Activated B cell treated with CpG ODN at 0.5 μM for 24 hours (primary cell): ENCODE measurements at places on chromosomes 2 and 18. TPM values are rescaled to one million over a fixed set of nuclear protein-coding genes. Genes with fewer than 3 reads are reported as not detected.
A peak's percentile ranks its signal among the peaks of the same experiment; 100 is the strongest.

The FNDC4 gene
- not detected in 2 replicates for total RNA-seq

The UPP2 gene
- total RNA-seq = not detected in 2 replicates

The TRAF3IP1 gene
- total RNA-seq = 9.5 and 9.9 TPM in 2 replicates

The CDCA7 gene
- 4.9 and 6.3 TPM in 2 replicates for total RNA-seq

- no peak overlapping the region for H3K27ac ChIP-seq
- no peak for DNase-seq
- H3K27me3 ChIP-seq = peaks cover 25% of the 10 kb centered on the region
- H3K4me1 ChIP-seq = no peaks in the 10 kb centered on the region
- H3K36me3 ChIP-seq = no peaks in the 10 kb centered on the region
- no peak overlapping the region for H3K4me3 ChIP-seq
Measured at GRCh38 chr2:118232796-118233195, 144.5 kb downstream of the INSIG2 start.

The DOCK10 gene
- 159 and 172 TPM in 2 replicates for total RNA-seq

The NYAP2 gene
- 0.07 TPM in 1 of 2 replicates, not detected in the other for total RNA-seq

- no peak for DNase-seq
- H3K4me3 ChIP-seq = no peak overlapping the region
- H3K36me3 ChIP-seq = no peaks in the 10 kb centered on the region
- no peak overlapping the region for H3K27ac ChIP-seq
- H3K4me1 ChIP-seq = no peaks in the 10 kb centered on the region
Measured at GRCh38 chr18:40148960-40149359, 1806.1 kb upstream of the PIK3C3 start.

GRCh38 chr2:110994250-110994961 is 126.3 kb upstream of the BCL2L11 start:
- no peak overlapping the region for H3K27ac ChIP-seq
- peak overlapping the region; percentile 7 for H3K4me3 ChIP-seq
- no peaks in the 10 kb centered on the region for H3K36me3 ChIP-seq
- H3K27me3 ChIP-seq = peaks cover 10% of the 10 kb centered on the region
- H3K4me1 ChIP-seq = peaks cover 18% of the 10 kb centered on the region

DNA sequence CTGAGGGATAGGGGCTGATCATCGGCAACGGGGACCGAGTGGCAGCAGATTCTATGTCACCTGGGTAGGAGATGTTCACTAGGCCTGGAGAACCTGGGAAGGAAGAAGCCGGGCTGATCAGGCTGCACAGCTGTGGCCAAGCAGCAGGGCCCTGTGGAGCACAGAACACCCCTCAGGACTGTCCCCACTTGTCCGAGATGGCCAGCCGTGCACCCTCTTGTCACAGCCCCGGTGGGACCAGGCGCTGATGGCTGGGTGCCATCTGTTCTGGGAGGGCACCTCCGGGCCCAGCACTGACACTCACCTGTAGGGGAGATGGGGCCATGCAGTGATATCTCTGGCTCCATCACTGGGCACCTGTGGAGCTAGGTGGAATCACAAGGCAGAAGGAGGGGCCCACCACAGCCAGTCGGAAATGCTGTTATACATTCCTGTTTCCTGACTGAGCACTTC is 217.9 kb upstream of the RAB6C start:
- H3K36me3 ChIP-seq = no peaks in the 10 kb centered on the region
- H3K4me1 ChIP-seq = peaks cover 2% of the 10 kb centered on the region
- peaks cover 2% of the 10 kb centered on the region for H3K27me3 ChIP-seq

The ITGA4 gene
- 89.2 and 104 TPM in 2 replicates for total RNA-seq

GRCh38 chr2:16336916-16337315 is 328.7 kb downstream of the CYRIA start:
- H3K4me1 ChIP-seq = no peaks in the 10 kb centered on the region
- H3K36me3 ChIP-seq = no peaks in the 10 kb centered on the region
- no peak overlapping the region for H3K4me3 ChIP-seq
- peaks cover 2% of the 10 kb centered on the region for H3K27me3 ChIP-seq
- H3K27ac ChIP-seq = no peak overlapping the region

The STEAP3 gene
- total RNA-seq = 1.1 and 1.2 TPM in 2 replicates

DNA sequence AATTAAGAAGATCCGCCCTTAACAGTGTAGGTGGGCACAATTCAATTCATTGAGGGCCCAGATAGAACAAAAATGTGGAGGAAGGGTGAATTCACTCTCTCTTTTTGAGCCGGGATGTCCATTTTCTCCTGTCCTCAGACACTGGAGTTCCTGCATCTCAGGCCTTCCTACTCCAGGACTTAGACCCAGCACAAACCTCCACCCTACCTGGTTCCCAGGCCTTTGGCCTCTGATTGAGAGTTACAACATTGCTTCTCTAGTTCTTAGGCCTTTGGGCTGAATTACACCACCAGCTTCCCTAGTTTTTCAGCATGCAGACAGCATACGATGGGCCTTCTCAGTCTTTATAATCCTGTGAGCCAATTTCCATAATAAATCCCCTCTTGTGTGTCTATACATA is 87.8 kb upstream of the TMEM17 start:
- no peak for DNase-seq
- no peaks in the 10 kb centered on the region for H3K27me3 ChIP-seq
- no peak overlapping the region for H3K4me3 ChIP-seq
- H3K27ac ChIP-seq = no peak overlapping the region

GRCh38 chr18:73220663-73221062 is 352.9 kb upstream of the NETO1 start:
- no peaks in the 10 kb centered on the region for H3K4me1 ChIP-seq
- H3K27me3 ChIP-seq = no peaks in the 10 kb centered on the region
- H3K4me3 ChIP-seq = no peak overlapping the region
- DNase-seq = no peak
- no peak overlapping the region for H3K27ac ChIP-seq

DNA sequence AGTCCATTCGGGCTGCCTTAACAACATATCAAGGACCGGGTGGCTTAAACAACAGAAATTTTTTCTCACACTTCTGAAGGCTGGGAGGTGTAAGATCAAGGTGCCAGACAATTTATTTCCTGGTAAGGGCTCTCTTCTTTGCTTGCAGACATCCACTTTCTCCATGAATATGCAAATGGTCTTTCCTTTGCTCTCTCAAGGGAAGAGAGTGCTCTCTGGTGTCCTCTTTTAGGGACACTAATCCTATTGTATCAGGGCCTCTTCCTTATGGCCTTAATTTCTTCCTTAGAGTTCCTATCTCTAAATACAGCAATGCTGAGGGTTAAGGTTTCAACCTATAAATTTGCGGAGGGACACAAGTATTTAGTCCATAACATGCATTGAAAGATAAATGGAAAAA is 770.8 kb downstream of the DSC3 start:
- DNase-seq = no peak
- no peaks in the 10 kb centered on the region for H3K4me1 ChIP-seq
- no peaks in the 10 kb centered on the region for H3K27me3 ChIP-seq
- H3K4me3 ChIP-seq = no peak overlapping the region
- no peaks in the 10 kb centered on the region for H3K36me3 ChIP-seq

DNA sequence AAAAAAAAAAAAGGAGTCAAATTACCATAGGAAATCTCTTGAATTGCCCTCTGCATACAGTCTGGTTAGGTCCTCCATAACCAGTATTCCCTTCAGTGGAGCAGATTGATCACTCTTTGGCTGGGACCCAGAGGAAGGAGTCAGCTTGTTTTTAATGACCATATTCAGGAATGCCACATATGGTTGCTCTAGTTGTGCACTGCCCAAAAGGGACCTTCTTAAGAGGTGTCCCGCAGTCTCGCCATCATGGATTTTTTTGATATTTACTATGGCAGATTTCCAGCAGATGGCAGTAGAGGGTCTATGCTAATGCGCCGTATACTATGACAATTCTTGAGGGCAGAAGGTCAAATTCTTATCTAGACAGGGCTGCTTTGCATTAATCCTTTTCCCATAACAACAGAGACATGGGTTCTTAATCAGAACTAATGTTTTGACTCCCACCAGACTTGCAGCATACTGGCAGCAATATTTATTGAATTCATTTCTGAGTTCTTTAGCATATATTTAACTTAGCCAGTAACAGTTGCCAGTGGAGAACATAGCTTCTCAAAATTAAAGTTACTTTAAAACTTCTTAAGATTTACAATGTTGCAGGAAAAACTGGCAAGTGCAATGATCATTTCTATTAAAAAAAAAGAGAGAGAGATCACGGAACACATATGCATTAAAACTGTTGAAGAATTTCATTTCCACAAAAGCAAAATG is 31.8 kb upstream of the INPP4A start:
- no peak for DNase-seq
- no peak overlapping the region for H3K27ac ChIP-seq
- H3K36me3 ChIP-seq = no peaks in the 10 kb centered on the region
- H3K4me3 ChIP-seq = no peak overlapping the region
- H3K27me3 ChIP-seq = peaks cover 2% of the 10 kb centered on the region

The KLF11 gene
- 8.2 and 10.2 TPM in 2 replicates for total RNA-seq

GRCh38 chr2:231123362-231123898 is 1.4 kb downstream of the HTR2B start:
- H3K36me3 ChIP-seq = peaks cover 8% of the 10 kb centered on the region
- no peak overlapping the region for H3K27ac ChIP-seq
- H3K4me1 ChIP-seq = peaks cover 2% of the 10 kb centered on the region
- no peaks in the 10 kb centered on the region for H3K27me3 ChIP-seq

DNA sequence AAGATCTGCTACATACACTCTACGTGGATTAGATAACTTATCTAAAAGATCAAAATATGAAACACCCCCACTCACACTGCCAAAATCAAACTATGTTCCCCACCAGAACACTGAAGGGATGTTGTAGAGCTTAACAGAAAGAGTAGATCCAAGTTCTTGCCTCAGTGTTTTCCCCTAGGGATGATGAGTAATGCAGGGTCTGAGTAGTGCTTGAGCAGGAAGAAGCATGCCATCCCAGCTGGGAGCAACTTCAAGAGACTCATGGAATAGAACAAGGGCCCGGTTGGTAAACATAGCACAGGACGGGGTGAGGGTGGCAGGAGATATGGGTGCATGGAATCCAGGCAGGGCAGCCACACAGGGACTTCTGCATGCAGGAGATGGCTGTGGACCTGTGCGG is 74.3 kb downstream of the SNTG2 start:
- no peaks in the 10 kb centered on the region for H3K4me1 ChIP-seq
- H3K27ac ChIP-seq = no peak overlapping the region
- no peak for DNase-seq

The DSG1 gene
- total RNA-seq = not detected in 2 replicates

The ERCC3 gene
- total RNA-seq = 55.9 and 65.6 TPM in 2 replicates

DNA sequence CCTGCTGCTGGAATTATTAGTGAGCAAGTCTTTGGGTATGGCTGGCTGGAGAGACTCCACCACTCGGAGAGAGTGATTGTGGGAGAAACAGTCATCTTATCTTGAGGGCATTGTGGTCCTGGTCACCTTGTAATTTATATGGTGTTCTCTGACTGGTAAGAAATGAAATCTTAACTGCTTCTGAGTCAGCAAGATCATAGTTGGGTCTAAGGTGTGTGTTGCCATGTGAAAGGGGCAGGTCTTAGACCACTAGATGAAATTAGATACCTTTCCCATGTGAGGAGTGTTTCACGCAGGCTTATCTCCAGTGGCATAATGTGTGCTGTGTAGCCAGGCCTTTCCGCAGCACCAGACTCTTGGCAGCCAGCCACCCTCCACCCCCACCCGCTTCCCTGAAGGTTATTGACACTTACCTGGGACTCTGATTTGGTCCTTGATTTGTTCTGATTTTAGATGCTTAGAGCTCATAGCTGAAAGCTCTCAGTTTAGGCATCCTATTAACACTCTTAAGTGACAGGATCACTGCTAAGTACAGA is 7.7 kb downstream of the MAPRE3 start:
- H3K4me3 ChIP-seq = no peak overlapping the region
- H3K4me1 ChIP-seq = no peaks in the 10 kb centered on the region
- peaks cover 32% of the 10 kb centered on the region for H3K27me3 ChIP-seq
- H3K27ac ChIP-seq = no peak overlapping the region
- DNase-seq = no peak

The TSPYL6 gene
- total RNA-seq = not detected in 2 replicates

DNA sequence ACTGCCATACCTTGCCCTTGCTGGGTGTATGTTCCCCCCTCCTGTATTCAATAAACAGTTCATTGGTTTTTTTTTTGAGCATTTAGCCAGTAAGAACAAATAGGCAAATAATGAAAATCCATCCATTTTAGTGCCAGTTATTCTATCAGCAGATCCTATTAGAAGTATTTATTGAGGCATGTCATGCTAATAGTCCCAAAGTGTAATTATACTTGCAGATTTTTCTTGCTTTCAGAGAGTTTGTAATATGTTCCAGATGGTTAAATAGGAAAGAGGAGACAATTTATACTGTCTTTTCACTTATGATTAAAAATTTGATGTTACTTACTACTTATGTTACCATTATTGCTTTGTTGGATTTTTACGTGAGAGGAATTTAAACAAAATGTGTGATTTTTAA is 127.6 kb downstream of the NCOA1 start:
- H3K4me1 ChIP-seq = peaks cover under 1% of the 10 kb centered on the region
- H3K27me3 ChIP-seq = no peaks in the 10 kb centered on the region

DNA sequence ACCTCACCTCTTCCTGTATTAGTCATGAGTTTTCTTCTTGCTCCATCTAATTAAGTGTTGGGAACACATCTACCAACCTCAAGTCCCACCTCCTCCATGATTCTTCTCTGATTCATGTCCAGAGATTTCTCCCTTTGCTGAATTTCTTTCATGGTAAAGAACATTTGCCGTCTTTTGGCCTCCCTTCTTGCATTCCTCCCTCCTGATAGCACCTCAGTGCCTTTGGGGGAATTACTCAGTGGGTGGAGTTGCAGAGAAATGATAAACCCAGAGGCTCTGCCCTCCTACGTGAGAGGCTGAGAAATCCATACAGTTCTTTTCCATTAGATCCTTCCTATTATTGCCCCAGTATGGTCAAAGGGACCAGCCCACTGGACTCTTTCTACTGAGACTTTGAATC is 651.9 kb downstream of the SLC4A3 start:
- peaks cover 2% of the 10 kb centered on the region for H3K27me3 ChIP-seq
- no peak for DNase-seq
- H3K27ac ChIP-seq = no peak overlapping the region

DNA sequence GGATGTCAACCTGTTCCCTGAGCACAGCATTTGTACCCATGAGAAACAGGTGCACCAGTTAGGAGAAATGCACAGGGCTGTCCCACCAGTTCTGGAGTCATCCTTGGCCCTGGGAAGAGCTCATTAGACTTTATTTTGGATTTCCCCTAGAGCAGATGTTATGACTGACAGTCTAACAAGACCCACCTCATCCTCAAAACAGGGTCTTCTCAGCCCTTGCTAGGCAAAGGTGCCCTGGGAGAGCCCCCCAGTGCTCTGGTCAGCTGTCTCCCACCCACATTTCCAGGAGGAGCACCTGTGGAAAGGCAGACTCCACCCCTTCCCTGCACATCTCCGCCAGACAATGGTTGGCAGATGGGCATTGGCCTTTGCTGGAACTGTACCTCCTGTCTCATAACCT is 5.7 kb upstream of the SP100 start:
- H3K4me3 ChIP-seq = peak overlapping the region; percentile 99
- H3K27ac ChIP-seq = peak overlapping the region; percentile 99
- peaks cover 28% of the 10 kb centered on the region for H3K36me3 ChIP-seq
- H3K4me1 ChIP-seq = peaks cover 64% of the 10 kb centered on the region
